ENCODE measurements at places on chromosomes 12 and 14.

DNA sequence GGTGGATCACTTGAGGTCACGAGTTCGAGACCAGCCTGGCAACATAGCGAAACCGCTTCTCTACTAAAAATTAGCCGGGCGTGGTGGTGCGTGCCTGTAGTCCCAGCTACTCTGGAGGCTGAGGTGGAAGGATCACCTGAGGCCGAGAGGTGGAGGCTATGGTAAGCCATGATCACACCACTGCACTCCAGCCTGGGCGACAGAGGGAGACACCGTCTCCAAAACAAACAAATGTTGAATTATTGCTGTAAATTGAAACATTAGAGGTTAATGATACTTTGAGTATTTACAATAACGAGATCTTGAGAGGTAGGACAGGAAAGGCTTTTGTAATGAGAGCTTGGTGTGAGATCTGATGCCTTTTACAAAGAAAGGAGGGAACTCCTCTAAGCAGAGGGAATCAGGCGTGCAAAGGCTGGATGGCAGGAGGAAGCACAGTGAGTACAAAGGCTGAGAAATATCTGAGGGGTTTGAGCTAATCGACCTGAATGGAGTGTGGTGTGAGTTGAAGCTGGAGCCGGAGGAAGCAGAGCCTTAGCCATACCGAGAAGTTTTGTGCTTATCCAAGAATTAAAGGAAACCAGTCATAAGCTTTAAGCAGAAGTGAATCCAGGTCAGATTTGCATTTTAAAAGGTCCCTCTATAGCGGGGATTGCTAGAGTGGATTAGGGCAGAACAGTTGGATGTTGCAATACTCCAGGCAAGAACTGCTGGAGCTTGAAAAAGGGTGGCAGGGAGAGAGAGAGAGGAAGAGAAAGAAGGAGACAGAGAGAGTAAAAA is 1.1 kb downstream of the RHNO1 start:
- no peak for DNase-seq

DNA sequence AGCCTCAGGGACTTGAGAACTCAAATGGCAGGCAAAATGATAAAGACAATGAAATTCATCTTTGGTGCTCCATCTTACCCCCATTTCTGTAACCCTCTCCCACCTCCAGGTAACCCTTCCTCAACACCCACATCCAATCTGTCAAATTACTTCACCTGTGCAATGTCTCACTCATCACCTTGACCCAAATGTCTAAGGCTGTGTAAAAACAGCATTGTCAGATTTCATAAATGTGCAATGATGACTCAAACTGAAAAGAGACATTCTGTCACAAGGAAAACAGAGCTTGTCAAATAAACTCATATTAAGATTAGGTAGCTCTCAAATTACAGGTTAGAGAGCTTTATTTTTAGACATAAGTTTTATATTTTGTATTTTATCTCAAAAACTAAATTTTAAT is 19.9 kb upstream of the COCH start:
- no peak for DNase-seq

- no peak for DNase-seq
These were observed 452.9 kb downstream of the CCER1 start for GRCh38 chr12:90502070-90502469.

DNA sequence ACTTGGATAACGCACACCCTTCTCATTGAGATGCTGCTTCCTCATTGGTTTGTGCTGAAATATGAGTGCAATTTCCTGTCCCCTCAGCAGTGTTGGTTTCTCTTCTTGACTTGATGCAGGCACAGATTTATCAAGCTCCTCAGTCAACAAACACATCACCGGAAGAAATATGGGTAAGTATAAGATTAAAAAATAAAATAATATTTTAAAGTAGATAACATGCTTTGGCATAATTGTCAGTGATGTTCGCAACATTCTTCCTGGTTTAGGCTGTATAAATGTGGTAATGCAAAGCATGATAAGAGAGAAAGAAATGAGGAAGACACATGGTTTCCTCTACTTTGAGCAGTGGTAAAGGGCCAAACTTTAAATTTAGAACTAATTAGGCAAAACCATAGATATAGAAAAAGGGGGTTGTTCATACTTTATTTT is at the start of gene GPR65:
TSS of gene GPR65 (plus strand) at position 86 of the 432 bp plus-strand sequence. CDS start 5,713 bp downstream, outside the sequence.
- peak; percentile 71 for DNase-seq

DNA sequence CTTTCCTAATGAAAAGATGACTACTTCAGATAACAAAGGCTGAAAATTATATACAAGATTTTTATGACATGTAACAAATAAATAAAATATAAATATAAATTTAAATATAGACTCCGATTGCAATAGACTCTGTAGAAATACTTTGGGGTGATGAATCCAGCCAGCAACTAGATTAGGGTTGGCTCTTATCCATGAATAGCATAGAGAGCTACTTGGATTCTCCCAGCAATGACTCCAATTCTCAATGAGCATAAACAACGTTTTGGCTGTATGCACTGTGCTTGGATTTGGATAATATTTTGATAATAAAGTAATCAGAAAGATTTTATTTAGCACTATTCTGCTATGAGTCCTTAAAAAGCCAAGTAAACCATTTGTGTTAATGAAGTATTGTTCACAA is 58.0 kb upstream of the LRFN5 start:
- no peak for DNase-seq

- no peak for DNase-seq
These were observed 875 bp downstream of the MFAP5 start for GRCh38 chr12:8661751-8662150.

DNA sequence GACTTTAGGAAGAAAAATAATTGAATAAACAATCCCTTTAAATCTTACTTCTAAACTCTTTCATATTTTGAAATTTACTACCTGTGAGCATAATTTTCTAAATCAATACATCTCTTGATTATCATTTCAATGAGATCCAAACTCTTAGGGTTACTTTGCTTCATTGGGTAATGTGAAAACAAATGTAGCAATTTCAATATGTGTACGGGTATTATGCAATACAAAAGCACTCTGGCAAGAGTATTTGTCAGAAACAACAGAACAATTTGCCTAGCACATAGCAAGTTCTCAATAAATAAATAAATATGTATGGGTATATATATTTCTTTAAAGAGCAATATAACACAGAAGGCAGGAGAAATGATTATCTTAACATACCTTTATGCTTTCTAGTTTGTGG is 77.1 kb downstream of the PLEKHG7 start:
- DNase-seq, result no peak

- DNase-seq, result no peak
These were observed 10.6 kb downstream of the BMP4 start for GRCh38 chr14:53946071-53946403.

- no peak for DNase-seq
These were observed 1.5 kb upstream of the KCNH3 start for GRCh38 chr12:49537231-49537751.

- no peak for DNase-seq
These were observed 40.0 kb downstream of the ZFYVE1 start for GRCh38 chr14:72986857-72987256.

GRCh38 chr14:75470238-75470797 is 42.5 kb downstream of the JDP2 start:
- no peak for DNase-seq

DNA sequence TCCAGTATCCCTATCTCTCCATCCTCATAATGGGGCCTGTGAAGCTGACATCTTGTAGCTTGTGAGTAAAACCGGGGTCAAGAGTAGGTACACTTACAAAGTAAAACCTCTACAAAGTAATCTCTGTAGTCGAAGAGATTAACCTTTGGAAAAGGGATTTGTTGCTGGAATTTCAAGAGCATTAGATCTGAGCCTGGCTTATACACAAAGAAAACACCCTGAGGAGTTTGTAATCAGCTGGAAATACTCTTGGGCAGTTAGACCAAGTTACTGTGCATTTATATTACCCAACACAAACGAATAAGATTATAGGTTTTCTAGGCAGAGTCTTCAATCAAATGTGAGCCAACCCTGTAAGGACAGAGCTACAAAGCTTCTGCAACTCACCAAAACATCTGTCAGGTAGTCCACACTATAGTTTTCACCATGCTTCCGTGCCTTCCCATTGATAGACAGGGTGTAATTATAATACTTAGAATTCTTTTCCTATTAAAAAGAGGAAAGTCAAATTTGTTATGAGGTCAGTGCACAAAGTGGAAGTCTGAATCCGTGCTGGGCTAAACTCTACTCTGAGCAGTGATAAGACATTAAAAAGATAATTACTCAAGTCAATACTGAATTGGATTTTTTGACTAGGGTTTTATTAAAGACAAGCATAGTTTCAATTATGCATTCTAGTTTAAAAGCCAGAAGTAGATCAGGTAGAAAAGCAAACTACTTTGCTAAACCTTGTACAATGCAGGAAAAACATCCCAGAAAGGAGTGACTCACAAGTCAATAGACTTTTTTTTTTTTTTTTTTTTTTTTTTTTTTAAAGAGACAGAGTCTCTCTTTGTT is 14.6 kb downstream of the GNS start:
- DNase-seq, result no peak

DNA sequence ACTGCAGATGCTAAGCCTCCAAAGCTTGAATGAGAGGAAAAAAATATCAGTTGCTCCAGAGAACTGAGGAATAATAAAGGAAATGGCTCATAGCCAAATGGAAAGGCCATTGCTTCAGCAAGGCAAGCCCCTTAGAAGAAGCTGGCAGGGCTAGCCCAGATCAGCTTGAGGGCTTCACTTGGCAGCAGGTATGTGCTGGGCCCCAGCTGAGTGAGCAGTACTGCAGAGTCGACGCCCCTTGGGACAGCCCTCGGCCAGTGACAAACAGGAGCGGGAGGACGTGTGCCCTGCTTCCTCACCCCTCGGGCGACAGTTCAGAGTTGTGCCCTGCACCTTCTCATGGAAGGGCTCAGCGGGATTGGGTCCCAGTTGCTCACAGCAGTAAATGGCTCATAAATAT is 1031.2 kb upstream of the TMEM132C start:
- DNase-seq, result no peak

- peak; percentile 55 for DNase-seq
These were observed at the start of gene FAM234B for GRCh38 chr12:13044002-13044905. FAM234B (plus strand) TSS chr12:13044381; CDS start chr12:13044404, 23 bp downstream.

DNA sequence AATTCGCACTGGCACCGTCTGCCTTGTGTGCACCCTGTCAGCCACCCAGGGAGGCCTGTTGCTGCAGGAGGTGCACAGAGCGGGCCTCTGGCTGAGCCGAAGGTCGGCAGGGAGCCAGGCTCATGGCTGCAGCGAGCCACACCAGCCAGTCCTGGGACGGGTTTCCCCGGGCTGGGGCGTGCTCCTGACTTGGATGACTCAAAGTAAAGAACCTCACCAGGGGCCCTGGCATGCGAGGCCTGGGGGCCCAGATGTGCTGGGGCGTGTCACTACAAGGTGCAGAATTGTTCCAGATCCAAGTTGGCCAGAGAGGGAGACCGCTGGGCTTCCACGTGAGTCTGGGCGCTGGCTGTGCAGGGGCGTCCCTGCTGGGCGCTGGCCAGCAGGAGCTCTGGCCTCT is 34.5 kb downstream of the FBRSL1 start:
- no peak for DNase-seq

DNA sequence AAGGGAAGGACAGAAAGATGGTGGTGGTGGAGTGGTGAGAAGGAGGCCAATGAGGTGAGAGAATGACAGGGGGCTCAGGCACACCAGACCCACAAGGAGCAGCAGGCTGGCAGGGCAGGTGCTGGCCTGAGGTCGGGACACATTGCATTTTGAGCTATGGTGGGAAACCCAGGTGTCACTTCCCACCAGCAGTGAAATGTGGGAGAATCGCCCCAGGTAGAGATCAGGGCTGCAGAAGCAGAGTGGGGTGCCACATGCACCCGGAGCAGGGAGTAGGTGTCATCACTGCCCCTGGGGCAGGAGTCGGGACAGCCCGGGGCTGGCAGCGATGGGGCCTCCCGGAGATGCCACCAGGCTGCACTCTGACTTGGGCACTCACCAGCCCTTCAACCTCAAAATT is 315.8 kb downstream of the BCL11B start:
- DNase-seq, result no peak

DNA sequence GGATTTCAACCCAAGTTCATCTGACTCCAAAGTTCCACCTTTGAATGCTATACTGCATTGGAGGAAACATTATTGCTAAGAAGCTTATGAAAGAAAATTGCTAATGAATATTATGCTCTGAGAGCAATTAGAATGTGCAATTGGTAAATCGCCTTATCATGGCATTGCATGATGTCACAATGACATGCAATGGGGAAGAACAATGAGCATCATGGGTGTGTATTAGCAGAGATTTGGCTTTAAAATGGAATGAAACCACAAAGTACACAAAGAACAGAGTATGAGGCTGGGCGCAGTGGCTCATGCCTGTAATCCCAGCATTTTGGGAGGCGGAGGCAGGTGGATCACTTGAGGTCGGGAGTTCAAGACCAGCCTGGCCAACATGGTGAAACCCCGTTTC is 34.7 kb downstream of the FOS start:
- no peak for DNase-seq

DNA sequence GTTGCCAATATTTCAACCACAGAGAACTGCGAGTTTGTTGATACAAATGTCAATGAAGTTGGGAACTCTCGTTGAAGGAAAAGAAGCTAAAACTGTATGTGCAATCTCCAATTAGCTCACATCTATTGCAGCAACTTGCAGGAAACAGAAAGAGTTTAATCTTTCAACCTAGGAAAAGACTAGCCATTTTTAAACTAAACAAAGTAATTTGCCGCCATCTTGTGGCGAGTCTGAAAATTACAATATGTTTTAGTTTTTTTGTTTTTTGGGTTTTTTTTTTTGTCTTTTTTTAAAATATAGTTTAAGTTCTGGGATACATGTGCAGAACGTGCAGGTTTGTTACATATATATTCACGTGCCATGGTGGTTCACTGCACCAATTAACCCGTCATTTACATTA is 131.2 kb upstream of the FOXG1 start:
- no peak for DNase-seq

DNA sequence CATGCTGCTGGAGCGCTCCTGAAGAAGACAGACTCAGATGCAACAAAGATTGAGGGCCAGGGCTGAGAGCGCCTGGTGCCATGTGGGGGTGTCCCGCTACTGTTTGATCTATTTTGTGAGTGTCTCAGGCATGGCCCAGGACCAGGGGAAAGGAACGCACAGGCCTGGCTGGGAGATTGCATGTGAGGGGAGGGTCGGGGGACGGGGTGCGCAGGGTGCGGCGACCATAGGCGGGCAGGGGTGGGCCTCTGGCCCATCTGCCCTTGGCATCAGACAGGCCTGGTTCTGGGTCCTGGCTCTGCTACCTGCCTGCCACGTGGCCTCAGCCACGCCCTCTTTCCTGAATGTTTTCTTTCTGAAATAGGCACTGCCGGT is 47.5 kb downstream of the BEGAIN start:
- no peak for DNase-seq

- DNase-seq, result no peak
These were observed 33.5 kb downstream of the FMNL3 start for GRCh38 chr12:49673446-49674317.

- no peak for DNase-seq
These were observed 91.1 kb downstream of the IRF2BPL start for GRCh38 chr14:76937181-76938091.

GRCh38 chr14:69535230-69535848 is 39.3 kb downstream of the CCDC177 start:
- DNase-seq, result no peak

DNA sequence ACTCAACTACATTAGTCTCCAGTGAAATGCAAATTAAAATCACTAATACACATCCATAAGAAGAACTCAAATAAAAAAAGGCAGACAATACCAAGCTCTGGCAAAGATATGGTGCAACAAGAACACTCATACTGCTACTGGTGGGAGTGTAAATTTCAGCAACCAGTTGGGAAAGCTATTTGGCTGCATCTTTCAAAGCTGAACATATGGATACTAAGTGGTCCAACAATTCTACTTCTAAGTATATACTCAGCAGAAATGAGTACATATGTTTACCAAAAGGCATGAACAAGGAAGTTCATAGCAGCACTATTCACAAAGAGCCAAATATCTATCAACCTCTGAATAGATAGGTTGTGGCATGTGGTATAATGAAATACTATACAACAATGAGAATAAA is 27.3 kb downstream of the CAPS2 start:
- DNase-seq, result no peak

- DNase-seq, result no peak
These were observed 81.7 kb upstream of the TMEM263 start for GRCh38 chr12:106873983-106874382.
